Heart left ventricle (tissue), 16 donors: ENCODE measurements at places on chromosomes 13 and 19. TPM values are rescaled to one million over a fixed set of nuclear protein-coding genes. Genes with fewer than 3 reads are reported as not detected.

- no peak overlapping the region for H3K27ac ChIP-seq
- DNase-seq = peak; percentile 40
- H3K4me1 ChIP-seq = peaks cover 5% of the 10 kb centered on the region
Observed at GRCh38 chr19:15587663-15588062, 27.4 kb upstream of the CYP4F8 start.

DNA sequence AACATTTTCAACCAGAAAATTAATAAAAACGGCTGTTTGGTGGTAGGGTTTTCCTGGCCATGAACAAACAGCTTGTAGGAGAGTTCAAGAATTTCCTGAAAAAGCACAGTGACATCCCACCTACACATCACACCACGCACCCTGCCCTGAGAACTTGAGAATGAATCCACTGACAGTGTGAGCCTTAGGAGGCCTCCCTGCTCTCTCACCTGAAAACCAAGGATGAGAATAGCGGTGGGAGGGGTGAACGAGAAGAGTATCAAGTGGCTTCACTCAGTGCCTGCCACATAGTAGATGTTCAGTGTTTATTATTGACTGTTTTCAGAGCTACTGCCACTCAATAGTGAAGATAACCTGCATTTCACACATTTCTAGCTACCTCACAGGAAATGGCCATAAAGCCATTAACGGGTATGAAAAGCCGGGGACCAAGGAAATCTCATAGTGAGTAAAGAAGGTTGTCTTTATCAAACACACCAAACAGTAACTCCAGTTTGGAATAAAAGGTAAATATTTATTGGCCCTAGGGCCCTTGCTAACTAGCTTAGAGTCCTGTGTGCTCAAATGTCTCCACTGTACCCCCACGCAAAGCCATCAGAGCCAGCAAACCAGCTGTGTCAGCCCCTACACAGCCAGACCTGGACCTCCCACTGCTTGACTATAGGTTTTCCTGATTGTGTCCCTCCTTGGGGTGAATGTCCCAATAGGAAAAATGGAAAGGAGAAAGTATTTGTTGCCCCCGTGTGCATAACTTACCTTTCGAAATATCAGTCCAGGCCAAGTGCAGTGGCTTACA, 40.6 kb downstream of the TPT1 start:
- H3K27ac ChIP-seq = no peak overlapping the region
- no peak for DNase-seq

DNA sequence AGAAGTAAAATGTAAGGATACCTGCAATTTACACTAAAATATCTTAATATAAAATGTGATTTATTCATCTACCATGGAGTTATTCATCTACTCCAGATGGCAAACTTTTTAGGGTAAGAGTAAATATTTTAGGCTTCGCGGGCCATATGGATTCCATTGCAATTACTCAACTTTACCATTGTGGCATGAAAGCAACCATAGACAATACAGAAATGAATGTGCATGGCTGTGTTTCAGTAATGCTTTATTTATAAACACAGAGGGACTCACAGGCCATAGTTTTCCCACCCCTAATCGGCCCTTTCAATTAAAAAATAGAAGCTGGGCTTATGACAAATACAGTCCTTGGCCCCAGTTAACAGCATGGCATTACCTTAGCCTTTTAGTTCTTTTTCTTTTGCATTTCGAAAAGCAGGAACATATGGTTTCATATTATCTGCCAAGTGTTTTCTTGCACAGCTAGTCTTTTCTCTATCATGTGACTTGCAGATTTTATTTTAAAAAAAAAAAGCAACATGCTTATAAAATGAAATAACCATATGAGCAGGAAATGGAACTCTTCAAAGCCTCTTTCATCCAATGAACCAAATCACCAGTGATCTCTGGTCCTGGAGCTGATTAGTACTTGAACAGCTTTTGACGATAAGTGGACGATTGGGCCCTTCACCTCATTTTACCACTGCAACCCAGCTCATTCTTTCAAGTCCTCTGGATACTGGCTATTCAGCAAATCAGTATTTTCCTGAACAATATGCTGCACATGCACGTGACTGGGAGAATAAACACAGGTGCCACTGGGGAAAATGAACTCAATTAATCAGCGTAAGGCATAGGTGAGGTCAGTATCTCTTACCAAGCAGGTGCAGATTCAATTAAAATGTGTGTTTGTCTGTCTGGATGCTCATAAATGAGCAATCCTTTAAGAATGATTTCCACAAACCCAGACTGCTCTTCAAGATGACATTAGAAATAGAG, 63.9 kb downstream of the LHFPL6 start:
- no peaks in the 10 kb centered on the region for H3K27me3 ChIP-seq
- peaks cover 12% of the 10 kb centered on the region for H3K4me1 ChIP-seq
- DNase-seq = no peak
- H3K4me3 ChIP-seq = no peak overlapping the region

- H3K4me3 ChIP-seq = no peak overlapping the region
- no peak overlapping the region for H3K27ac ChIP-seq
- H3K36me3 ChIP-seq = no peaks in the 10 kb centered on the region
- DNase-seq = no peak
- no peaks in the 10 kb centered on the region for H3K4me1 ChIP-seq
Observed at GRCh38 chr13:114151565-114152284, 19.3 kb upstream of the RASA3 start.

GRCh38 chr13:34926508-34926907, 15.6 kb upstream of the NBEA start:
- no peaks in the 10 kb centered on the region for H3K27me3 ChIP-seq
- no peak overlapping the region for H3K4me3 ChIP-seq
- H3K4me1 ChIP-seq = no peaks in the 10 kb centered on the region
- no peaks in the 10 kb centered on the region for H3K36me3 ChIP-seq
- no peak for DNase-seq

GRCh38 chr13:99086267-99087097, 108.6 kb upstream of the DOCK9 start:
- no peaks in the 10 kb centered on the region for H3K36me3 ChIP-seq
- H3K4me1 ChIP-seq = peaks cover 9% of the 10 kb centered on the region
- H3K27me3 ChIP-seq = no peaks in the 10 kb centered on the region
- peak overlapping the region; percentile 88 for H3K4me3 ChIP-seq
- DNase-seq = peak; percentile 71

DNA sequence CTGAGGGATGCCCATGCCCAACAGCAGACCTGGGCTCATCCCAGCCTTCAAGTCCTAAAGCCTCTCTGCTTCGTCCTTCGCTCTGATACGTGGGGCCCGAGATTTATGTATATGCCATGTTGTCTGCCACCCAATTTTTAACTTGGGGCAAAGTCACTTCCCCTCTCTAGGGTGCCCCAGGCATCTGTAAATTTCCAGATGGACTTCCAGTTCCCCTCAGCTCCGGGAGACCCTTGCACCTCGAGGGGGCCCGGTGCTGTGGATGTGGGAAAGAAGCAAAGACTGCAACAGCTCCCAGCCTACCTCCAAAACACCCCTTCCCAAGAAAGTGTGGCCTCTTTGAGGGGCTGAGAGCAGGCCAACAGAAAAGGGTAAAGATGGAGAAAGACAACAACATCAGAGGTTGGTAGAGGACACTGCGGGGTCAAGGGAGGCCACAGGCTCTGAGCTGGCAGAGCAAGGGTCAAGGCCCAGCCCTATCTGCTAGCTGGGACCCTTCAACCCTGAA, 97.4 kb downstream of the STK24 start:
- no peak for DNase-seq
- H3K36me3 ChIP-seq = peaks cover 3% of the 10 kb centered on the region

GRCh38 chr13:36069881-36070366, 61.3 kb downstream of the DCLK1 start:
- no peaks in the 10 kb centered on the region for H3K4me1 ChIP-seq
- no peaks in the 10 kb centered on the region for H3K36me3 ChIP-seq
- H3K27me3 ChIP-seq = no peaks in the 10 kb centered on the region
- H3K4me3 ChIP-seq = peak overlapping the region; percentile 26
- H3K27ac ChIP-seq = peak overlapping the region; percentile 64
- DNase-seq = no peak

GRCh38 chr13:84902243-84902642, 897.0 kb downstream of the SLITRK6 start:
- H3K27ac ChIP-seq = no peak overlapping the region
- no peaks in the 10 kb centered on the region for H3K27me3 ChIP-seq
- no peak for DNase-seq
- H3K4me1 ChIP-seq = no peaks in the 10 kb centered on the region
- H3K4me3 ChIP-seq = no peak overlapping the region

DNA sequence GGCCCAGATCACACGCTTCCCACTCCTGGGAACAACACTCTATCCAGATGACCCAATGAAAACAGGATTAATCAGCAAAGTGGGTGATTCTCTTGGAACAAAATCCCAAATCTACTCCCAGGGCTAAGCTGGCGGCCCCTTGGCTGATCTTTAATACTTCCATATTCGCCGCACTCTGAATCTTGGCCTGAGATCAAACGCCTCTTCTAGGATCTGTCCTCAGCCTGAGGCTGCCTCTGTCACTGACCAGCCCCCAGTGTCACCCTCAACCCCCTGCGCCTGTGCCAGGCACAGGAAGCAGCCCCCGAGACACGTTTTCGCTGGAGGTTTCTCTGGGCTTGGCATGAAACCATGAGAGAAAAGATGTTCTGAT, 2.4 kb upstream of the CTXN1 start:
- no peak overlapping the region for H3K27ac ChIP-seq
- H3K36me3 ChIP-seq = peaks cover 35% of the 10 kb centered on the region
- H3K4me3 ChIP-seq = no peak overlapping the region
- DNase-seq = no peak

GRCh38 chr19:3061182-3062161, 823 bp downstream of the TLE5 start:
- H3K4me1 ChIP-seq = peaks cover 54% of the 10 kb centered on the region
- peaks cover 37% of the 10 kb centered on the region for H3K36me3 ChIP-seq
- H3K4me3 ChIP-seq = peak overlapping the region; percentile 78
- H3K27ac ChIP-seq = peak overlapping the region; percentile 99

DNA sequence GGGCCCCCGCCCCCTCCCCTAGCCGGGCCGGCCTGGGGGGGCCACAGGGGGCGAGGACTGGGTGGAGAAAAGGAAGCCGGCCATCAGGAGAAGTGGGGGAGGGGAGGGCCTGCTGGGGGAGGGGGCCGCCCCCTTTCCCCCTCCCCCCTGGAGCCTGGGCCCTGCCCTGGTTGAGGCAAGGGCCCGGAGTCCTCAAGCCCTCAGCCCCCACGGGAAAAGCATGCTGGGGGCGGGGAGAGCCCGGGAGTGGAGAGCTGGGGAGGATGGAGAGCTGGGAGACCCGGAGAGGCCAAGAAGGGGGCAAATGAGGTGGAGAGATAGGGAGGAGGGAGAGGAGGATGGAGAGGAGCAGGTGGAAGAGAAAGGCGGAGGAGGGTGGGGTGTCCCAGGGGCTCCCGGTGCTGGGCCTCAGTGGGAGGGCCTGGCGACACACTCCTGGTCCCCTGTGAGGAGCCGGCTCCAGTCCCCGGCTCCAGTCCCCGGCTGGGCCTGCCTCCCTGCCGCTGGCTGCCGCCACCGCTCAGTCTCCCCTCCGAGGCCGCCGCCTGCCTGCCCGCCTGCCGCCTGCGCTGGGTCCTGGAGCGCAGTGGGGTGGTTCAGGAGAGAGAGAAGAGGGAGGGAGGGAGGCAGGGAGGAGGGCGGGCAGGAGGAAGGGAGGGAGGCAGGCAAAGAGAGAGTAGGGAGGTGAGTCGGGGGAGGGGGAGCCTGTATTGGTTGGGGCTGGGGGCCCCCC, at the start of gene GRIK5:
Gene GRIK5, minus strand, starts transcription at position 588 of the 733 bp plus-strand sequence. CDS start 4,436 bp downstream, outside the sequence.
- H3K36me3 ChIP-seq = no peaks in the 10 kb centered on the region
- peaks cover 4% of the 10 kb centered on the region for H3K4me1 ChIP-seq
- peak within 1 kb of the TSS; percentile 17 for H3K27ac ChIP-seq
- H3K27me3 ChIP-seq = peaks cover 5% of the 10 kb centered on the region
- no peak within 1 kb of the TSS for H3K4me3 ChIP-seq
- DNase-seq = no peak

DNA sequence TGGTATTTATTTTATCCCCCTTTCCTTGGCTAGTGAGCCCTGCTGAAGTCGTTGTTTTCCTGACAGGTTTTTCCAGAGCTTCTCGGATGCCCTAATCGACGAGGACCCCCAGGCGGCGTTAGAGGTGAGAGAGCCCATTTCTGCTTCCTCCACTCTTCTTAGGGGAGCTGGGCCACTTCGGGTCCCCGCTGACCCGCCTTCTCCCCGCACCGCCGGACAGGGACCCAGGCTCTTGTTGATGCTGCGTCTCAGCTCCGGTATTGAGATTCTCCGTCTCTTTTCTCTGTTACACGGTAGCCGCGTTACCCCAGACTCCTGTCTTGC, 306 bp downstream of the SUGT1 start:
- H3K27me3 ChIP-seq = no peaks in the 10 kb centered on the region
- peaks cover 15% of the 10 kb centered on the region for H3K36me3 ChIP-seq
- H3K4me1 ChIP-seq = peaks cover 8% of the 10 kb centered on the region

DNA sequence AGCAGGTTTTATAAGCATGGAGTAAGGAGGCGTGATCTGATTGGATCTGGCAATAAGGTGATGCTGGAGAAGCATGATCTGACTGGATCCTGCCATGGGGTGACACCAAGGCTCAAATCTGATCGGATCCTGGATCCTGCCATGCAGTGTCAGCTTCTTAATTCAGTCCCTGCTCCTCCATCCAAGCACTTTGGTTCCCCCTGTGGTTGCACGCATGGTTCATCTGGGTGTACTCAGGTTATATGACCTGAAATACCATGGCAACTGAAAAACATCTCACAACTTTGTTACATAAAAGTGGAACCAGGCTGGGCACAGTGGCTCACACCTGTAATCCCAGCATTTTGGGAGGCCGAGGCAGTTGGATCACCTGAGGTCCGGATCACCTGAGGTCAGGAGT, 17.6 kb upstream of the KLK4 start:
- H3K4me3 ChIP-seq = no peak overlapping the region
- no peaks in the 10 kb centered on the region for H3K4me1 ChIP-seq
- H3K27me3 ChIP-seq = peaks cover 1% of the 10 kb centered on the region
- no peaks in the 10 kb centered on the region for H3K36me3 ChIP-seq
- no peak for DNase-seq

DNA sequence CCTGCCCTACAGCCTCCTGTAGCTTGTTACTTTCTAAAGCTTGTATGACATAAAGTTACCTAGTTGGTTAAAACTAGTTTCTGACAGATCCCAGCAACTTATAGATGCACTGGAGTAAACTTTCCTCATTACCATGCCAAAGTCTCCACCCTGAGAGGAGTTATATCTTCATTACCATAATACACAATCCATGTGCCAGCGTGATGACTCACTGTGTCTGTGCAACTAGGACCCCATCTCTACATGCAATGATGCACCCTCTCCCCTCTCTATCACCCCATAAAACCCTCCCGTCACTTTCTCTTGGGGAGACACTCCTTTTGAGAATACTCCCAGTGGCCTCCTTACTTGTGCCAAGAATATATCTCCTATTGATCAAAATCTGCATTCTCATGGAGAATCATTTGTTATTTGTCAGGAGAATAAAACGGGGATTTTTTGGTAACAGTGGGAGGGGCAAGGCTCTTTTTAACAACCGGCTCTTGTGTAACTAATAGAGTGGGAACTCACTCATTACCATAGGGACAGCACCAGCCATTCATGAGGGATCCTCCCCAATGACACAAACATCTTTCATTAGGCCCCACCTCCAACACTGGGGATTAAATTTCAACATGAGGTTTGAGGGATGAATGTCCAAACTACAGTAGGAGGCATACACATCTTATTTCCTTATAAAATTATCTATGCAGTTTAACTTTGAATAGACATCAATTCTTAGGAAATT, 235.1 kb upstream of the ATXN8OS start:
- no peaks in the 10 kb centered on the region for H3K36me3 ChIP-seq
- no peaks in the 10 kb centered on the region for H3K27me3 ChIP-seq
- H3K4me3 ChIP-seq = no peak overlapping the region

LRCH1 gene
- total RNA-seq = 14.2 TPM

PRX gene
- 3.3 TPM for total RNA-seq

TGFB1 gene
- 11.8 TPM for total RNA-seq

NCAN gene
- total RNA-seq = not detected

ZNF784 gene
- total RNA-seq = 8.9 TPM

SPRED3 gene
- not detected for total RNA-seq
